Stimulated activated CD4-positive, alpha-beta T cell treated with anti-CD3 and anti-CD28 coated beads, Interleukin-4, amount 100 ng/mL, for 48 hours (primary cell): ENCODE measurements at places on chromosomes 3 and 15.

GRCh38 chr3:127964053-127964452, 49.0 kb downstream of the KBTBD12 start:
- DNase-seq: no peak

GRCh38 chr3:125381314-125381713, 6.2 kb upstream of the ZNF148 start:
- DNase-seq: no peak

- no peak for DNase-seq
Observed at GRCh38 chr3:139309061-139309591, 34.7 kb upstream of the MRPS22 start.

GRCh38 chr3:177468331-177468730, 271.0 kb upstream of the TBL1XR1 start:
- DNase-seq: no peak

DNA sequence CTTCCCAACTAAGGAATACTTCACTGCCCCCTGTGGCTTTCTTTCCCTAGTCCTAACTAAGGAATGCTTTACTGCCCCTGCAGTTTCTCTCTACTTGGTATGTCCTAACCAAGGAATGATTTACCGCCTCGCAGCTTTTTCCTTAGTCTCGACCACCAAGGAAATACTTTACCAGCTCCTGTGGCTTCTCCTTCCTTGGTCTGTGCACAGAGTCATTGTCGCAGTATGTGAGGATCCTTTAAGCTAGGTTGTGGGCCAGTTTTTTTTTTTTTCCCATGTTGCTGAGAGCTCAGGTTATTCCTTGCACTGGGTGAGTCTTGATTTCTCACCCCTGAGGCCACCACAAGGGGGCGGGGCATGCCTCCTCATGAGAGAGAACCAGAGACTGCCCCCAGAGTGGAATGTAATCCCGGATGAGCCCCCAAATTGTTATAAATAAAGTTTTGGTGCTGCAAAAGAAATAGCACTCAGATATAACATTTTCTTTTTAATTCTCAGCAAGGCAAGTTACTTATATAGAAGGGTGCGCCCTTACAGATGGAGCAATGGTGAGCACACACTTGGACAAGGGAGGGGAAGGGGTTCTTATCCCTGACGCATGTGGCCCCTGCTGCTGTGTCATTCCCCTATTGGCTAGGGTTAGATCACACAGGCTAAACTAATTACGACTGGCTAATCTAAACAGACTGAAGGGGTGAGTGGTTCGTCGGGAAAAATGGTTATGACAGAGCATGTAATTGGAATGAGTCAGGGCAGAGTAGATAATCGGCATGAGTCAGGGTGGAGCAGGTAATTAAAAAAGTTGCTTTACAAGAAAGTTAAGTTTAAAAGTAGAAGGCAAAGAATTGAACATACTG, 27.0 kb downstream of the NDUFB4 start:
- no peak for DNase-seq

DNA sequence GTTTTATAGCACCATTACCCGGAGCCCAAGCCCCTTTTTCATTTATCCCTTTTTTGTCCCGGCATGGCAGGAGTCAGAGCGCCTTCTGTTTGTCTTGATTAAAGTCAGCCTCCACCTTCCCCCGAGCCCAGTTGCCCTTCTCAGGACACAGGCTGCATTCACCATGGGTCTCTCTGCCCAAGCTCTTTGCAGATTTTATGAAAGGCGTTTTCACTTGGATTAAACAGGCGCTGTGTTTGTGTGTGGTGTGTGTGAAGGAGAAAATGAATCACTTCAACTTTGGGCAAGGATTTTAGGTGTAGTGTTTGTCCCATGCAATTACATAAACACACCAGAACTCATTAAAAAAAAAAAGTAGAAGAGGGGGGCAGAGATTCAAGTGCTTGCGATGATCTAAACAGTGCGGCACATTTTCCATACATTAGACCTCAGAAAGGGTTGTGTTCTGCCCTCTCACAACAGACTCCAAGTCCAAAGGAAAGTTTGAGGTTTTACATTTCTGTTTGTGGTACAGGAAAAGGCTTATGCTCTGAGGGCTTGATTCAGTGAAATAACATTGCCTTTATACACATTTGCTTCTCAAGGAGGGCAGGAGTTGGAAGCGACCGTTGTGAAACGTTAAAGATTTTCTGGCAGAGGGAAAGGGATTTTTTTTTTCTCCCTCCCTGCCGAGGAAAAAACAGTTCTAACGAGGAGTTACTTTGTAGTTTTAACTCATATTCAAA, 14.5 kb upstream of the IL16 start:
- DNase-seq: no peak

GRCh38 chr3:124263168-124263567, 271.2 kb upstream of the ROPN1 start:
- DNase-seq: no peak

GRCh38 chr3:86960550-86960949, 30.4 kb downstream of the VGLL3 start:
- no peak for DNase-seq

DNA sequence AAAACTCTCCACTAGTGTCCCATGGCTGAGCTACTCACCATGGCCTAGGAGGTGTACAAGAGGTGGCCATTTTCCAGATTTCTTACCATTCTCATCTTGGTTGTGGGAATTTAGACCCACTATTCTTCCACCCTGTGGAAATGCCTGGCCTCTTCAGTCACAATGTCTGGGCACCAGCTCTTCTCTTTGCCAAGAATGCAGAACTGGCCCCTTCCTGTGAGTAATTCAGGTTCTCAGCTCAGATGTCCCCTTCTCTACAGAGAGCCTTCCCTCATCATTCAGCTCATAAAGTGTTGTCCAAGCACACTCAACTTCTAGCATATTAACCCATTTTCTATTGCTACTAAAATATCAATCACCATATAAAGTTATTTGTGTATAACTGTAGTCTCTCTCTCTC, 575.5 kb upstream of the KCNMB2 start:
- DNase-seq: no peak

DNA sequence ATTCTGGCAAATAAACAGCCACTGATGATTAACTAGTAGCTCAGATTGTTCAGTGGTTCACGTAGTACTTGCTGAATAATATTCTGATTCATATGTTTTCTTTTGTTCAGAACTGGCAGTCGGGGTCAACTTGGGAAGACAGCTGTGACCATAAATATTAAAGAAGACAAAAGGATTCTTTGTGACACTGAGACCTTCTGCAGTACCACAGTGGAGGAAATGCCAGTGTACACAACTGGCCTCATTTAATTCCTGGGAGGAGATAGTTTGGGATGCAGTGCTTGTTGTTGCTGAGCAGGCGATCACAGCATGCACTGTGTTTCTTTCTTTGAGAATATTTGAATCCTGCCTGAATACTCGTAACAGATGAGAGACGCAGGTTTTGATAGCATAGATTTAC, 26.7 kb upstream of the MCF2L2 start:
- DNase-seq: no peak

GRCh38 chr3:11581237-11582190, 62.2 kb downstream of the VGLL4 start:
- DNase-seq: no peak

GRCh38 chr3:28624084-28624483, 275.5 kb upstream of the AZI2 start:
- no peak for DNase-seq

DNA sequence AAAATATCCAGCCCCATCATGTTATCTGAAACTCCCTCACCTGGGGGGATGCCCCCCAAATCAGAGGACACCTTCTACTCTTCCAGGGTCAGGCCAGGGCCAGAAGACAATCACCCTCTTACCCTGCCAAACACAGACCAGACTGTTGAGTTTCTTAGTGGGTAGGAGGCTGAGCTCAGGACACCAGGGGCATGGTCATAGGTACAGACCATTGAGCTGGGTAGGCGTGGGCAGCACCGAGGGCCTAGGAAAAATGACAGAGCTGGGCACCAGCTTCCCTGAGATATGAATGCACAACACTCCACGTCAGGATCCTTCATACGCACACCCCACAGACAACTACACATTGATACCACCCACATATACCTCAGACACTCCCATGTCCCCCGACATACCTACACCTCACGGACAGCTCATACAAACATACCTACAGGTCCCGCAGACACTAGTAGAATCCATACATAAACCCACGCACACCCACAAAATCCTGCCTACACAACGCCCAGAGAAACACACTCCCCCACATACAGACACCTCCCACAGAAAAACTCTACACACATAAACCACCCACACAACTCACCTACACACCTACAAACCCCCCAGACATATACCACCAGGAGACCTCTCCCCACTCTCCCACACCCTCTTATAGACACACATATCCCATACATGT, 11.8 kb downstream of the AP3B2 start:
- DNase-seq: no peak

- no peak for DNase-seq
Observed at GRCh38 chr3:73350996-73351395, 273.7 kb downstream of the PDZRN3 start.

DNA sequence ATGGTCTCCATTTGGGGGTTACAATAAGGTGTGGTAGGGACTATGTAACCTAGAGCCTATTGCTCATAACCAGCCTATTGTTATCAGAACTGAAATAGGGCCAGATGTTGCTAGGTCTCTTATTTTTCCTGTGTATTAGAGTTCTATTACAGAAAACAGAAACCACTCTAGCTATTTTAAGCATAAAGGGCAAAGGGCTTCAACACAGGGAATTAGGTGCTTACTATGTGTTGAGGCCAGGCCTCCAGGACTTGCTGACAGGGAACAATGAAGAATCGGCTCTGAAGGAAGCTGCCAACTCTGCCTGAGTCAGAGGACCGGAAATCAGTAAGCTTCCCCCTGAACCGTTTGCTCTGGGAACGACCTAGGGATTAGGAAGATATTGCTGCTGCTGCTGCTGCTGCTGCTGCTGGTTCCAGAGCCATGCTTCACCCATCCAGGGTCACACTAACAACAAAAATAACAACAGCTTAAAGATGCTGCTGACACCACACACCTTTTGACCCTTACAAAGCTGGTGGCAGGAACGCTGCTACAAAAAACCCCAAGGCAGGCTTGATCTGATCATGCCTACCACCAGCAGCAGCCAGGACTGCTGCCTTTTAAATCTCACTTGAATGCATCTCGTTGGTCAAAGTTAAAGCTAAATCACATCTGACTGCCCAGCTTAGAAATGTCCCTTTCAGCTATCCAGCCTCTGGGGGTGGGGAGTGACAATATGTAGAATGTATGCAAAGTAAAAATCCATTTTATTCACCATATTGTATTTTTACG, 276.9 kb upstream of the IL12A start:
- no peak for DNase-seq

DNA sequence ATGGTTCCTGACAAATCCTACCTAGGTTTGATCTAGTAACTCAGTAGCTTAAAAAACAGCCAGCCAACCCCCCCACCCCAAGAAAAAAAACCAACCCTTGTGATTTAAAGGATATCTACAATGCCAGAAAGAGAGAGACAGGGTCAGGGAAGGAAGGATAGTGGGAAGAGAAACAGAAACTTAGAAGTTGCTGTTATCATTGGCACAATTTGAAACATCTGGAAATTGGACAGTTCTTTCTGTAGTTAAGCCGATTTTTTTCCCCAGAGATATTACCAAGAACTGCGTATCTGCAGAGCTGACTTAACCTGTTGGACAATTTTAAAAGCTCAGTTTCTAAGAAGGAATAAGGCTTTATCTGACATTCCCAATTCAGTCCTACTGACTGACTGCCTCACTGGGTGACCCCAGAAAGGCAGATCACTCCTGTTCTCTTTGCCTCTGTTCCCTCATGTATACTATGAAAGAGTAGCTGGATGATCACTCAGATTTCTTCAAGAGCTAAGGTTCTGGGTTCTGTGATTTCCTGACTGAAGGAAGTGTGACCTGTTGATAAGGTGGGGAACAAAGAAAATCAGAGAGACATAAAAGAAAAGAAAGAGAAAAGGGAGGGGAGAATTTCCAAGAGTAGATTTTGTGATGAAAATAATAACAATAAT, 128.3 kb downstream of the MAP2K5 start:
- DNase-seq: no peak

- no peak for DNase-seq
Observed at GRCh38 chr3:153219146-153219545, 57.1 kb downstream of the RAP2B start.

DNA sequence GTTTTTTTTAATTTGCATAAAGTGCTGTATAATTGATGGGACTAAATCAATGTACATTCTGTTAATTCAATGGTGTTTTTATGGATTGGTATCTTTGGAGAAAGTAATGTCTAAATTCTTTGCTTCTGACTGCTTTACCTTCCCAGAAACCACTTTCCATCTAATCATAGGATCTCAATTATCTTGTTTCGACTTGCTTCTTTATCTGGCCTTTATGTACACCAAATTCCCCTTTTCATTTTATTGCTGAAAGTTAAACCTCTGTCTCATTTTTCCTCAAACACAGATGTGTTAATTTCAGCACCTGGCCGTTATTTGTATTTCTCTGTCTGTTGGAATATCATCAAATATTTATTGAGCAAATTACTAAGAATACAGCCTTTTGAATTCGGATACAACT, 287.3 kb upstream of the GBE1 start:
- no peak for DNase-seq

- peak; percentile 49 for DNase-seq
Observed at GRCh38 chr3:194485881-194486539, 792 bp downstream of the ATP13A3 start.

DNA sequence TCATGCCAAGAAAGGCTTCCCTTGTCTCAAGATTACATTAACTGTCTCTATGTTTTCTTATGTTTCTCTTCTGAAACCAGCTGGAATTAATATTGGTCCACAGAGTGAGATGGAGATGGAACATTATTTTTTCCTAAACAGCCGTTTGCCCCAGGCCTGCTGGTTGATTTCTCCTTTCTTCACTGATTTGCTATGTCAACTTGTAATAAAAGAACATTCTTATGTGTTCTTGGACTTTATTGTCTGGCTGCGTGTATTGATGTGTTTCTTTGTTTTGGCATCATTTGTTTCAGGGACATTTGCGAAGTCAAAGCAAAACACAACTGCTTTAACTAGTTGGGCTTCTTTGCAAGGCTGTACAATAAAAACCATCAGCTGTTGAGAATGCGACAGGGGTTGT, 168.5 kb downstream of the FAM43A start:
- DNase-seq: no peak
